ENCODE measurements at places on chromosomes 2 and 18.

- no peak for DNase-seq
These were observed 929.1 kb downstream of the DSC3 start for GRCh38 chr18:30113454-30113853.

GRCh38 chr2:33168922-33169321, 222.2 kb downstream of the LTBP1 start:
- DNase-seq = no peak

GRCh38 chr2:233100192-233100998, 40.3 kb downstream of the INPP5D start:
- peak; percentile 34 for DNase-seq

DNA sequence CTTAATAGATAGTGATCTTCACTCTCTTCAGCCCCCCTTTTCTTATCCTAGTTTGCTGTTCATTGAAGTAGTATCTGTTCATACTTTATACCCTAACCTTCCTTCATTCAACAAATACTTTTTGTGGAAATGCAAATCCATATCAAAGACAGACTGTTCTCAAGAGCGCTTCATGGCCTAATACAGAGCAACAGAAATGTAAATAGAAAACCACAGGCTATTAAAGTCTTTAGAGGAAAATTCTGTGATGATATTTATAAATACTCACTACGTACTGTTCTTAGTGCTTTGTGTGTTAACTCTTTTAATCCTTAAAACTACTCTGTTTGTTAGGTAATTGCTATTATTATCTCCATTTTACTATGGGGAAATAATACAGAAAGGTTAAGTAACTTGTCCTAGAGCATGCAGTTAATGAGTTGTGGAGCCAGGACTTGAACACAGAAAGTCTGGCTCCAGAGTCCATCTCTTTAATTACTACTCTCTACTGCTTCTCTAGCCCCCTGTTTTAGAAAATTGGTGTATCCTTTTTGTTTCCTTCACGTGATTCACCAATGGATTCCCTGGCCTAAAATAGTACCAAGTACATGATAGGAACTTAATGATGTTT, 2.9 kb downstream of the MDH1 start:
- no peak for DNase-seq

DNA sequence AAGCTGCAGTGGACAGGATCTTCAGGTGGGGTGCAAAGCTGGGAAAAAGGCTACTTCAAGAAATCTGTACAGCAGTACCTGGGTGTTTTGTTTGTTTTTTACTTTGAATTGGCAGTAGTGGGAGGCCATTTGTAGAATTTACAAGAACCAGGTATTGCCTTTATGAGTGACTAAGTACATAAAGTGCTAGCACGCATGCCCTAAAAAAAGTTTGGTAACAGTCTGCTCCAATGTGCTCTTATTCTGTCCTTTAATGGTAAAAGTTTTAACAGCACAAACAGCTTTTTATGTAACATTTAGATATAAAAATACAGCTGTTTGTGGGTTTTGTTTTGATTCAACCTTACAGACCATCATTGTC, 17.2 kb downstream of the REV1 start:
- DNase-seq = no peak

- DNase-seq = no peak
These were observed 19.2 kb upstream of the ASB1 start for GRCh38 chr2:238407566-238407965.

DNA sequence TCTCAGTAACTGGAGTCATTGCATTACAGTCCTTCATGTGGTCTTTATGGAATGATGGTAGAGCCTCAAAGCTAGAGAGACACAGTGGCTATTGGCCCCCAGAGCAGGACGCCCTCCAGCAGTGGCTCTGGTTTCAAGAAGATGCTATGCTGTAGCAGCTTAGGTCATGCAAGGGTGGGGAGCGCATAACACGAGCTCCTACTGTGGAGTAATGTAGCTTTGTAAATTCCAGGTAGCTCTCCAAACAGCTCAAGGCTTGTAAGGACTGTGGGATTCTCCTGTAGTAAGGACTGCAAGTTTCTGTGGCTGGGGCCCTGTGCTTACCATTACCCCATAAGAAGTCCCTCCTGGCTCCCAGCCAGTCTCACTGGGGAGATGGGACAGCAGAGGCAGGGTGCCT, 15.6 kb downstream of the APLF start:
- DNase-seq = no peak

DNA sequence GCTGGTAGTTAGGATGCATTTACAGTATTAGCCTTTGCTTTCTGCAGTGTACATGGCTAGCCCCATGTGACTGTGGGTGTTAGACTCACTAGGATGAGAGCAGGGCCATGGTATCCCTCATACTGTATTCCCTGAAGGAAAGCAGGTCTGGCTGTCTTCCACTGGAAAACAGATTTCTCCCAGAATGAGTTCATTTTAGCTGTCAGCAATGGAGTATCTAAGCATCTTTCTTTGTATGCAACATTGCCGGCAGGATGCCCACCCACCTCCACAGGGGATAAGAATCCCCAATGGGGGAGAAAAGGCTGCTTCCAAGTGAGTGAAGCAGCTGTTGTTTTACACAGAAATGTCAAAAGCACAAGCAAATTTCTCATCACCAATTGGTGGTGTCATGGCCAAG, 142.7 kb upstream of the KLHL14 start:
- no peak for DNase-seq

DNA sequence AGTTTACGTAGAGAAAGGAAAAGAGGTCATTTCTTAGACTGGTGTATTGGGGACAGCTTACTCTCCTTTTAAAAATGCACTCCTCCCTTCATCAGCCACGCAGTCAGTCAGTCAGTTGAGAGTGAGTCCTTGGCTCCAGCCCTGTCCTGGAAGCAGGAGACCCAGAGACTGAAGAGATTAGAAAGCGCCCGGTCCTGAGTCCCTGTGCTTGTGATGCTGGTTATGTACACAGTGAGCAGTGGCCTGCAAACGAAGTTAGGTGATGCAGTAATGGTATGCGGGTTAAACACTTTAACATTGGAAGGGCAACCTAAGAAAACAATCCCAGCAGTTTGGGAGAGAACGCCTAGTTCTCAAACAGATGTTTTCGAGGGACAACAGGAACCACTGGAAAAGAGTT, 6.3 kb upstream of the ASB1 start:
- DNase-seq = no peak

DNA sequence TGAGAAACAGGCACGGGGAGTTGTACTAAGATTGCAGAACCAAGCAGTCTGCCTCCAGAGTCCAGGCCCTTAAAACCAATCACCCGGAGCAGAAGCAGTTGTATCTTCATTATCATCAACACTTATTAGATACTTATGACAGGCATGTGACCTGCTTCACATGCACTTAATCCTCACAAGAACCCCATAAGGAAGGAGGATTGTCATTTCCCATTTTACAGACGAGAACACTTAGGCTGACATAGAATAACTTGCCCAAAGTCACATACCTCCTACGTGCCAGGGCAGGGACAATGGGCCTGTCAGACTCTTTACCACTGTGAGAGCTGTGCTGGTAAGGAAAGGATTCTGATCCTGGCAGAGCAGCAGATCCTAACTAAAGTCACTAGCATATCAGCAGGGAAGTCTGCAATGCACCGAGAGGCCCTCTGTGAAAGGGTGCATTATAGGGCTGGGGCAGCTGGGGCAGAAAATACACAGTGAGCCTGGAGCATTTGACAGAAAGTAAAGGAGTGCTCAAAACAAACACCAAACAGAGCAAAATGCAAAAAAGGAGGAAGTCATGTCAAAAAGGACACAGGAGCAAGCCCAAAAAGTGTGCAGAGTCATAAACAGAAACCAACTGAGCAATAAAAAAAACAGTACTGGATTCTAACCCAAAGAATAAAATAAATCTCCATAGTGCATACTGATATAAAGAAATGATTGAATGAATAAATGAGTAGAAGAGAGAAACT, 55.9 kb upstream of the SP3 start:
- DNase-seq = no peak

GRCh38 chr2:101516823-101517690, 42.1 kb upstream of the RFX8 start:
- DNase-seq = no peak

GRCh38 chr2:102235491-102235890, 48.7 kb downstream of the IL1RL2 start:
- no peak for DNase-seq

DNA sequence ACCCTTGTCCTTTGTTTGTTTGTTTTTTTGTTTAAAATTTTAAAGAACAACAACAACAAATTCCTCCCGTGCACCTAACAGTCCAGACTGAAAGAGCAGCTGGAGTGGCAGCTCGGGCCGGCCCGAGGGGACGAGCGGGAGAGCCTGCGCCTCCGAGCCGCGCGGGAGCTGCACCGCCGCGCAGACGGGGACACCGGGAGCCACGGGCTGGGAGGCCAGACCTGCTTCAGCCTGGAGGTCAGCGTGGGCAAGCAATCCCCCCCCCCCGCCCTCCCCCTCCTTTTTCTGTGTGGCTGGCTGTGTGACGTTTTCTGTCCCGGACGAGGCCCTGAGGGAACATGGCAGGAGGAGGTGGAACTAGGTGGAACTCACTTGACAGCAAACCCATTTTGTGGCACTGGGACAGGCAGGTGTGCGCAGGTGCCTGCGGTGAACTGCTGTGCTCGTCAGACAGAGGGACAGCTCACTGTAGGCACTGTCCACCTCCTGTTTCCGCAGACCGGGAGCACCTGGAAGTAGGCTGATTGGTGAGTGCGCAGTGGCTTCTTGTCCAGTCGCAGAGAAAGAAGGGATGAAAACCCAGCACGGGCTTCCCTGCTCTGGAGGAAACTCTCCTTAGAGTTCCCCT, 80.6 kb downstream of the MTCL1 start:
- DNase-seq = no peak

DNA sequence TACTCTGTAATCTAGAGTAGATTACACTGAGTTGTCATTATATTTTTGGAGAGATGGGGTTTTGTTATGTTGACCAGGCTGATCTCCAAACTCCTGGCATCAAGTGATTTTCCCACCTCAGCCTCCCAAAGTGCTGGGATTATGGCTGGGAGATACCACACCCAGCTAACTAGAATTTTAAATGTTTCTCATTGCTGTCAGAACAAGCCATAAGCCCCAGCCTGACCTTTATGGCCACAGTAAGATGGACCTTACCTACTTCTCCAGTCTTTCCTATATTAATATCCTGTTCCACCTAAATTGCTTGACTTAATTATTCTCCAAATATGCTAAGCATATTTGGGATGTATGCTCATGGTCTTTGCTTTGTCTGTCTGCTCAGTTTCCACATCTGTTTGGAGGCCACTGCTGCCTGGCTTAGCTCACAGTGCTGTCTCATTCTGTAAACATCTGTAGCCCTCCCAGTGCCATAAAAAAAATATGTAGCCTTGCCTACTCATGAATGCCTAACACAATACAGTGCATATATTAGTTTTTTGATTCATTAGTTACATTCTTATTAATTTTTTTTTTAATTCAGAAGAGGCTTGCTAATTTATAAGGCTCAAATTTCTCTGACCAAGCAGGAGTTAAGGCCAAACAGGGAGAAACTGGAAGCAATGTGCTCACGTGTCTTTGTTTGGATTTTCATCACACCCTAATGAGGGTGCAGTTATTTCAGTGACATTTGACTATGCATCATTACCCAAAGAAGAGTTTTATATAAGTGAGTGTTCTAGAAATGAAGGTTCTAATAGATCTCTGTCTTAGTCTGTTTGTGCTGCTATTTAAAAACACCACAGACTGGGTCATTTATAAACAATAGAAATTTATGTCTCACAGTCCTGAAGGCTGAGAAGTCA, 45.3 kb upstream of the PSME4 start:
- no peak for DNase-seq

DNA sequence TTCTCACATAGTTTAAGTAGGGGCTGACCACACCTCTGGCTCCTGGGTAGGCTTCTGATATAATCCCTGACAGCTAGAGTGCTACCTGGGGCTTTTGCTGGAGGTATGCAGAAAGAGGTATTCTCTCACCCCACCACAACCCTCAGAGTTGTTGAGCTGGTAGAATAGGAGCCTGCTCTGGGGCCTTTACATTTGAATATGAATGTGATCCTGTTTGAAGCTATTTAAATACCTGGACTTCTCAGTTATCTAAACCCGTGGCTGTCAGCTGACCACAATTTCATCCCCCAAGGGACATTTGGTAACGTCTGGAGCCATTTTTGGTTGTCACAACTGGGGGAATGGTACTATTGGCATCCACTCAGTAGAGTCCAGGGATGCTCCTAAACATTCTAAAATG, 669.1 kb downstream of the SATB2 start:
- DNase-seq = no peak

GRCh38 chr2:65549257-65549627, 116.8 kb upstream of the SPRED2 start:
- no peak for DNase-seq

GRCh38 chr2:239767021-239767905, 257.9 kb downstream of the NDUFA10 start:
- DNase-seq = no peak

GRCh38 chr2:100921685-100922161, 80.4 kb upstream of the RPL31 start:
- DNase-seq = no peak

Measured in stimulated activated CD8-positive, alpha-beta memory T cell treated with anti-CD3 and anti-CD28 coated beads, Interleukin-7, amount 100 ng/mL, for 1 hour (primary cell).